ENCODE measurements at places on chromosomes 12 and 14.
A peak's percentile ranks its signal among the peaks of the same experiment; 100 is the strongest.

DNA sequence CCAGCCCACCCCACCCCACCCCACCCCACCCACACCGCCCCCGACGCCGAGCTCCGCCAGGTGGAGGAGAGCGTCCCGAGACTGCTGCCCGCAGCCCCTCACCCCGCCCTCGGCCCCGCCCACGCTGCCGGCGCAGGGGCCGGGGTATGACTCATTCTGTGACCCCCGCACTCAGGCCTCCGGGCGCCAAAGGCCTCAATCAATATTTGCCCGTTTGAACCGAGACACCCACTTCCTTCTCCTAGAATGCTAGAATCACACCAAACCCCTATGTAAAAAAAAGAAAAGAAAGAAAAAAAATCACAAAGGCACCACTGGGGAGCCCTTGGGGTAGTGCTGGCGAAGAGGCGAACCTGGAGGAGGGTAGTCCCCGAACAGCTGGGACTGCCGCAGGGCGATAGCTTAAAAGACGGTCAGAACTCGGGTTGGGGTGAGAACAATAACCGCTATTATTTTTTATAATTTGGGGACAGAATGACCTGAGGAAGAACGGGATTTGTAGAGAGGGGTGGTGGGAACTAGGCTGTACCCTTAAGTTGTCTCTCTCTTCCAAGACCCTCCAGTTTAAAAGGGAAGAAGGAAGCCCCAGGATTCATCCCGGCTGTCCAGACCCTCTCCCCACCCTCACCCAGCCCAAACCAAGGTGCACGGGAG, 894 bp downstream of the KRT8 start:
- peak; percentile 30 for DNase-seq

- no peak for DNase-seq
Observed at GRCh38 chr14:67332468-67332867, 27.1 kb downstream of the ATP6V1D start.

DNA sequence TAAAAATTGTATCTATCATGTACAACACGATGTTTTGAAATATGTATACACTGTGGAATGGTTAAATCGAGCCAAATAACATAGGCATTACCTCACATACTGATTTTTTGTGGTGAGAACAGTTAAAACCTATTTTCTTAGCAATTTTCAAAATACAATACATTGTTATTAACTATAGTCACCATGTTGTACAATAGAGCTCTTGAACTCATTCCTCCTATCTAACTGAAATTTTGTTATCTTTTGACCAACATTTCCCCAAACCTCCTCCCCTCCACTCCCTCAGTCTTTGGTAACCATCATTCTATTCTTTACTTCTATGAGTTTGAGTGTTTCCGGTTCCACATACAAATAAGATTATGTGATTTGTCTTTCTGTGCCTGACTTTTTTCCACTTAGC, 6.8 kb upstream of the SLC38A2 start:
- no peak for DNase-seq

DNA sequence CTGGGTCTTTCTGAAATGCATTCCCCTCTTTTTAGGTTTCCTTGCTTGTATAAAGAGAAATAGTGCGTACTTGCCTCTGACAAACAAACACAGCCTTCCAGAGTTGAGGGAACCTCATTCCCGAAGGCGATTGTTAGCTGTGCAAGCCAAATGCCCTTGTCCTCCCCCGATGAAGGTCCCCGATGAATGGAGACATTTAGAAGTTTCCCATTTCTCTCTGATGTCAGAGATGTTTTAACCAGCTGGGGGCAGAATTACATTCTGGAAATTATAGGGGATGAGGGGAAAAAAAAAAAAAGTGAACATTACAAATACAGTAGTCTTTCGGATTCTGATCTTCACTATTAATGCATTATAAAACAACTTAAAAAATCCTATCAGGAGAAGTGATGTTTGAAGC, 366.8 kb downstream of the VRK1 start:
- no peak for DNase-seq

DNA sequence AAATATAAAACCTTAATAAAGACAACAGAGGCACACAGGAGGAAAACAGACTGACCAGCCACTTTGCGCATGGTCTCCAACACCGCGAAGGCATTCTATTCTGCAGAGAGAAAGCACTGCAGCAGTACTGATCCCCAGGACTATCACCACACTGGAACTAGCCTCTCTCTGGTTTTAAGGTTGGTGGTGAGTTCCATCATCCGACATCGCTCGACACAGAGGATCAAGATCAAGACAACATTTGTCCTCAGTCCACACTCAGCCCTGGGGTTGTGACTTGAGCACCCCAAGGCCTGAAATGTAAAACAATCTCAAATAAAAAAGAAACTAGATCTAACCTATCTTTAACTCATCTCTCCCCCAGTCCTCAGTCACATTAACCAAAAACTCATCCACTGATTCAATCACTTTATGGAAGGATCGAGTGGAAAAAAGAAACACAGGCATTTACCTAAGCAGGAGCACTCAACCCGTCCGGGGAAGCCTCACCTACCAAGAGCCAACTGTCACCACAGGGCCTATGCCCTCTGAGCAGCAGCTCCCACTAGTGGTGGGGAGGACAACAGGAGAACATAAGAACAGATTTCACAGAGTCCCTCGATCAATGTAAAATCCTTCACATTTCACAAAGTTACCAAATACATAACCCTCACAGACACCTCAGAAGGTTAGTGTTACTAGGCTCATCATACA, 17.7 kb downstream of the STXBP6 start:
- DNase-seq: no peak

- DNase-seq: no peak
Observed at GRCh38 chr12:30067146-30067545, 283.4 kb upstream of the TMTC1 start.

All from heart left ventricle (tissue), 16 donors.